ENCODE measurements at places on chromosomes 1 and 21.

- no peak for DNase-seq
Observed at GRCh38 chr1:203464743-203465142, 10.9 kb upstream of the PRELP start.

DNA sequence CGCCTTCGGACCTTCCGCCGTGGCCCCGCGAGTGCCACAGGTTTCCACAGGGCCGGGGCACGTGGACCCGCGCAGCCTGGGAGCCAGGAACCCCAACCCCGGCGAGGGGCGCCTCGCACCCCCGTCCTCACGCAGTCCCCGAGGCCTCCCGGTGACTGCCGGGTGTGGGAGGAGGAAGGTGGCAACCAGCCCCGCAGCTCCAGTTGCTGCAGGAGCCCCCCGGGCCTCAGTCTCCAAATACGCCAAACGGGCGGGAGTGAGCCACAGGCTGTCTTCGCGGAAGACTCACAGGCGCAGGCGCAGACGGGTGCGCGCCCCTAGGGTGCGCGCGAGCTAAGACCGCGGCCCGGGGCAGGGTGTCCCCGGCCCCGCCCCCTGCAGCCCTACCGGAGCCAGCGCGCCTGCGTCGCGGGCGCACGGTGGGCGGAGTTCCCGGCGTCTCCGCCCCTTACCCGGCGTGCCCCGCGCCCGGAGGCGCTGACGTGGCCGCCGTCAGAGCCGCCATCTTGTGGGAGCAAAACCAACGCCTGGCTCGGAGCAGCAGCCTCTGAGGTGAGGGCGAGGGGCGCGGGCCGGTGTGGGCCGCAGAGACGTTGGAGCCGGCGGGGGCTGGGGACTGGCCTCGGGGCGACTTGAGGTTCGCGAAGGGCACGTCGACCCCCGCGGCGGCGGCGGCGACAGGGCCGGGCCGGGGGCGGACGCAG, at the start of gene ARF1:
Gene ARF1, plus strand, starts transcription at position 495 of the 704 bp plus-strand sequence. CDS start 14,407 bp downstream, outside the sequence.
- DNase-seq = peak; percentile 96

DNA sequence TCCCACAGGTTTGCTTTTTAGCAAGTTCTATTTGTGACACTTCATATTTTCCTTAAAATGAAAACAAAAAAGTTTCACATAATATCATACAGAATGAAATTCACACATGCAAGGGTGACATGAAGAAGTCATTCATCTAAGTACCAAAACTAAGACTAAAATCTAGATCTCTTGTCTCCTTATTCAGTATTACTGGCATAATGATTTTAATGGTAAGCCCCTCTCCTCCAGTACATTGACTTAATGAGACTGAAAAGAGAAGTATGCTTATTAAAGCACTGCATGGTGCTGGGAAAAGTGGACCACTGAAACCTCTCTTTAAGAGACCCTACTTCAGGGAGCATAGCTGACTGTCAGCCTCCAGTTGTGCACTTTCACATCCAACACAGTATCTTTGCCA, 99.5 kb downstream of the NEGR1 start:
- no peak for DNase-seq

- no peak for DNase-seq
Observed at GRCh38 chr1:31588751-31589515, 12.6 kb downstream of the TINAGL1 start.

DNA sequence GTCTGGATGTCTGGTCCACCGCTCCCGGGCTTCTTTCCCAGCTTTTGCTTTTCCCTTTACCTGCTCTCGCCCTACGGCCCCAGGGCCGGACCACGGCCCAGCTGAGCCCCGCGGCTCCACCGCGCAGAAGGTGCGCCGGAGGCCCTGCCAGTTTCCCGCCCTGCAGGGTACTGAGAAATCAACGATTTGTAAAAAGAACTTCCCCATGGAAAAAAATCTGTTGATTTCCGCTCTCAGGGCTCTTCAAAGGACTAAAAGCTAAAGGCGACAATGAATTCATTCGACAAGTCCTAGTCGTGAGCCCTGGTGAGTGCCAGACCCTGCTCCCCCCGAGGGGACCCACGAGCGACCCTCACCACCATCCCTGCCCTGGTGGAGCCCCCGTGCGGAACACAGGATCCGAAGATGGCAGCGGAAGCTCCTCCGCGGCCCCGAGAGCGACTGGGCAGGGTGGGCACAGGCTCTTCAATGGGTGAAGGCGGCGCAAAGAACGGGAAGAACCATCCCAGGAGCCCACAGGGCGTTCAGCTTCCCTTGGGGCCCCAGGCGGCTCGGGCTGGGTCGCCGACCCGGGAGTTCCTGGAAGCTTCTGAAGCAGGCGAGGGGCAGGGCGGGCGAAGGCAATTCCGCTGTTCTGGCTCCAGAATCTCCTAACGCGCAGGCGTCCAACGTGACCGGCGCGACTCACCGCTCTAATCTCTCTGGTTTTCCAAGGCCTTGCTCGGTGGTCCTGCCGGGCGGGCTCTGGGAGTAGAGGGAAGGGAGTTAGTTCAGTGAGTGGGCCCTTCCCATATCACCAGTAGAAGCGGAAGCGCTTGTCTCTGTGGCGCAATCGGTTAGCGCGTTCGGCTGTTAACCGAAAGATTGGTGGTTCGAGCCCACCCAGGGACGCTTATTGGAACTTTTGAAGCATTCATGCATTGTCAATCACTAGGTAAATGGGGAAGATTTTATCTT, 6.6 kb upstream of the RNU1-2 start:
- DNase-seq = peak; percentile 77

DNA sequence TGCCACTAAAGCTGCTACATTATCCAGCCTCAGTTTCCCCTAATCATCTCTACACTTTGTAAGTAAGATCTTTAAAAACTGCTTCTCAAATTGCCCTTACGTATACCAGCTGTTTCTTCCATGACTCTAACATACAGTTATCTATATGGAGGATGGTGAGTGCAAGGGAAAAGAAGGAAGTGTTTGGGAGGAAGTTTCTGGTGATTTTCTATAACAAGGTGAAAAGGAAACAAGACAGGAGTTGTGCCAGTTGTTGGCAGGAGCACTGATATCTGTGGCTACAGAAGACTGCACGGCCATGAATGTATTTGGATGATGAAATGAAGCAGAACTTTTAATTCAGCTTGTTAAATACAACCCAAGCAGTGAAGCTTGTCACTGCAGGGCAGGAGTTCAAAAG, 32.3 kb upstream of the NHLH2 start:
- DNase-seq = no peak
